ENCODE measurements at places on chromosomes 12 and 14.

DNA sequence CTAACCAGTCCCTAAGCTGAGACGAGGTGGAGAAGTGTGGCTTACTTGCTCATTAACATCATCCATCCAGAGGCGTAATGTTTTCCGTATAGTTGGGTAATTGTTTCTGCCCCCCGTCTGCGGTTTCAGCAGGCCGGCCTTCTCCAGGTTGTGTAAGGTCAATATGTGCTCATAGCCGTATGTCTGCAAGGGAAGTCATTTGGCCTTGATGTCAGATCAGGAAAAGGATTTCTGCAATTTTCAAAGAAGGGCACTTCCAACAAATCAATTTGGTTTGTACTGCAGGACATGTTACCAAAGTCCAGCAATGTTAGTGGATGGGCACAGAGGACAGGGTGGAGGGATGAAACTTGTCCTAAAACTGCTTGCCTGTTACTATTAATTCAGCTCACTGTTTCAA lies 9.9 kb upstream of the DIABLO start:
- DNase-seq, result no peak
- H3K27ac ChIP-seq, result no peak overlapping the region
- no peaks in the 10 kb centered on the region for H3K36me3 ChIP-seq
- H3K27me3 ChIP-seq, result peaks cover 8% of the 10 kb centered on the region

DNA sequence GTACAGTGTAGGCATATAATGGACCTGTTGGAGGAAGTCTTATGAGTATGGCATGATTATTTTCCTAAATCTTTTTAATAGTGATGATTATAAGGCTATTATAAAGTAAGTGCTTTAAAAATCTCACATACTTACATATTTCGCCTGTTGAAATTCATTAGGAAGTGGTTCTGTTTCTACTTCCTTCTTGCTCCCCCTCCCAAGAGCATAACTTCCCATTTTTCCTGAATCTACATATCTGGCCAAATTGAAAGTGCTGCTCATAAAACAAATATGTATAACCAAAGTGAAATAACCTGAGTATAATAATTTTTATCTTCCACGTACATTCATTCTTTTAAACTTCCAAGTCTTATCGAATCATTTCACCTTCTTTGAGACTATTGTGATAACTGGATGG lies 455.6 kb upstream of the SEL1L start:
- no peak overlapping the region for H3K4me3 ChIP-seq
- no peaks in the 10 kb centered on the region for H3K4me1 ChIP-seq
- no peaks in the 10 kb centered on the region for H3K27me3 ChIP-seq
- DNase-seq, result no peak
- H3K36me3 ChIP-seq, result peaks cover 4% of the 10 kb centered on the region

GRCh38 chr12:70157099-70157498 lies 86.1 kb upstream of the CNOT2 start:
- DNase-seq, result no peak
- H3K4me1 ChIP-seq, result no peaks in the 10 kb centered on the region
- no peaks in the 10 kb centered on the region for H3K27me3 ChIP-seq
- H3K36me3 ChIP-seq, result peaks cover 44% of the 10 kb centered on the region

GRCh38 chr14:45905672-45906071 lies 652.7 kb upstream of the MIS18BP1 start:
- no peak for DNase-seq
- no peaks in the 10 kb centered on the region for H3K36me3 ChIP-seq
- no peaks in the 10 kb centered on the region for H3K27me3 ChIP-seq
- H3K4me1 ChIP-seq, result no peaks in the 10 kb centered on the region

DNA sequence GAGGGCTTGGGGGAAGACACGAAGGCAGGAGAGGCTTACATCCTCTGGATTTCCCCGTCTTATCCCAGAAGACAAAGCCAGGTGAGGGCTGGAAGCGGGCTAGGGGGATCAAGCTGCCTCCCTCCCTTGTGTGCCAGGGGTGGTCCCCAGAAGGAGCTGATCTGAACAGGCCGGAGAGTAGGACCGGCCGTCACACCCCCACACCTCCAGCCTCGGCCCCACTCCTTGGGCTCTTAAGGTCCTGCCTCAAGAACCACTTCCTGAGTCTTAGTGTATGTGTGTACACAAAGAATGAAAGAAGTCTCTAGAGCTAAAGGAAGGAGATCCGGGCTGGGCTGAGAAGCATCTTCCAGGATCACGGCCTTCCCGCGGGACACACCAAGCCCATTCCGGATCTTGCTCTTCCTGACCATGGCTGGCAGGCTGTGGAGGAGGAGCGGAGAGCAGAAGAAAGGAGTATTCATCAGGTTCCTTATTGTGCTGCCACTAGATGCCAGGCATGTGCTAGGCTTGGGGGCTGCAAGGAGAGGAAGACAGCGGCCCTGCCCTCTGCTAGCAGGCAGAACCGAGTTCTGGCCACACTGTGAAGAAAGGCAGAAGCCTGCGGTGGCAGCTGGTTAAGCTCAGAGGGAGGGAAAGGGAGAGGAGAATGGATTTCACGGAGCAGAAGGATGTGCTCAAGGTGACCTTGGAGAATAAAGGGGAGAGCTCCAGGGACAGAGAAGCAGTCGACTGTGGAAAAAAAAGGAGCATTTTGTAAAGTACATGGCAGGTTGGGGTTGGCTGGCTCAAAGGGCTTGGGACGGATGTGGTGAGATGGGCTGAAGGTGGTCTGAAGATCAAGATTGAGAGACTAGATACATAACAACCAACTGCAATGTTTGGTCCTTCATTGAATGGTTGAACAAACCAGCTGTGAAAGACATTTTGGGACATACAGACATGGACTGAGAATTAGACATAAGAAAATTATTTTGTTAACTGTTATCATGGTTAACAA lies 1.3 kb upstream of the CD63 start:
- peaks cover 9% of the 10 kb centered on the region for H3K36me3 ChIP-seq
- H3K27me3 ChIP-seq, result peaks cover 19% of the 10 kb centered on the region
- peak overlapping the region; percentile 97 for H3K27ac ChIP-seq
- H3K4me3 ChIP-seq, result peak overlapping the region; percentile 90
